ENCODE measurements at places on chromosomes 3 and 15.

DNA sequence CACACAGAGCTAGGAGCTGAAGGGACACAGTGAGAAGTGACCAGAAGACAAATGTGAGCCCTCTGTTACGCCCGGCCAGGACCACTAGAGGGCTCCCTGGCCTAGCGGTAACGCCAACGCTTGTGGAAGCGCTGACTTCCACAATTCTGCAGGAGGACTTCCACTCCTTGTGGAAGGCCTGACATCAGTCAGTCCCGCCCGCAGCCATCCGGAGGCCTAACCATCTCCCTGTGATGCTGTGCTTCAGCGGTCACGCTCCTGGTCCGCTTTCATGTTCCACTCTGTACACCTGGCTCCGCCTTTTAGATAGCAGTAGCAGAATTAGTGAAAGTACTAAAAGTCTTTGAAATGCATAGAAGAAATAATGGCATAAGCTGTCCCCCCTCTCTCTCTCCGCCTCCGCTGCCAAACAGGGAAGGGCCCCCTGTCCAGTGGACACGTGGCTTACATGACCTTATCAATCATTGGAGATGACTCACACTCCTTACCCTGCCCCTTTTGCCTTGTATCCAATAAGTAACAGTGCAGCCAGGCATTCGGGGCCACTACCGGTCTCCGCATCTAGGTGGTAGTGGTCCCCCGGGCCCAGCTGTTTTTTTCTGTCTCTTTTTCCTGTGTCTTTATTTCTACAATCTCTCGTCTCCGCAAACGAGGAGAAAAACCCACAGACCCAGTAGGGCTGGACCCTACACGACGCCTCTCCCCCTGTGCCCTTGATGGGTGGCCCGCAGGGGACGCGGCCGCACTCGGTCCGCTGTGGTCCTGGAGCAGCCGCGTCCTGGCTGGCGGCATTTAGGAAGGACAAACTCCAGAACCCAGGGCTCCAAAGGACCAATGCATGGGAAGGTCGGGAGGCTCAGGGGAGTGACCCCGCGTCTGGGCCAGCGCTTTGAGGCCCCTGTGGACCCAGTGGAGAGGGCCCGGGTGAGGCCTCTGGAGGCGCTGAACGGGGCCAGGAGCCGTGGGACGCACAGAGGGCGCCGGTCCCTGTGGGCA, 27.0 kb upstream of the RPL32 start:
- DNase-seq = peak; percentile 80

- no peak for DNase-seq
Measured at GRCh38 chr15:39365161-39365560, 215.7 kb upstream of the THBS1 start.

DNA sequence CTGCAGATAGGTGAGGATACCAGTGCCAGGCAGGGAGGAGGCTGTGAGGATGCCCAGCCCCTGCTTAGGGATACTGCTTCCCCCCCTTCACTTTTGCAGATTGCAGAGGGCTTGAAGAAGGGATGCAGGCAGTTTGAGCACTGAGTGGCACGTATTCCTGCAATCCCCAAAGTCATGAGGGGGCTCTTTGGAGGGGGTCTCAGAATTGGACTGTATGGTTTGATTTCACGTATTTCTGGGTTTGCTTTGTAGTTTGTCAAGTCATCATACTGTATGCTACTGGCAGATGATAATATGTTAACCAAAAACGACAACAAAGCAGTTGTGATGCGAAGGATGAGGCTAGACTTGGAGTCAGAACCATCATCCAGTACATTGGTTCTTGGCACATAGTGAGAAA, 28.1 kb downstream of the CHST14 start:
- DNase-seq = no peak

DNA sequence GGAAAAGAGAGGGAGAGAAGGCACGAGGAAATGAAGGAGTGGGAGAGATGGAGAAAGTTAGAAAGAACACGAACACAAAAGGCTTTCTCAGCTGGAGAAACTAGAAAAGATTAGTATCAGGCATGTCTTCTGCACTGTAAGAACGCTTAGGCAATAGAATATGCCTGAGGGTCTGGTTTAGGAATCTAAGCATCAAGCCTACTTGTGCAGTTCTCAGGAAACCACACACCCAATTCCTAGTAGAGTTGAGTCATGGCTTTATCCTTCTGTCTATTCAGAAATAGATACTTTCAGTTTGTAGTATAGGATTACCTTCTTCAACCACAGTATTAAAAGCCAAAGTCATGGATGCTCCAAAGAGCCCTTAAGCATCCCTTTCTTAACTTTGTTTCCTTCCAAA, 969.4 kb downstream of the NTRK3 start:
- DNase-seq = peak; percentile 51

DNA sequence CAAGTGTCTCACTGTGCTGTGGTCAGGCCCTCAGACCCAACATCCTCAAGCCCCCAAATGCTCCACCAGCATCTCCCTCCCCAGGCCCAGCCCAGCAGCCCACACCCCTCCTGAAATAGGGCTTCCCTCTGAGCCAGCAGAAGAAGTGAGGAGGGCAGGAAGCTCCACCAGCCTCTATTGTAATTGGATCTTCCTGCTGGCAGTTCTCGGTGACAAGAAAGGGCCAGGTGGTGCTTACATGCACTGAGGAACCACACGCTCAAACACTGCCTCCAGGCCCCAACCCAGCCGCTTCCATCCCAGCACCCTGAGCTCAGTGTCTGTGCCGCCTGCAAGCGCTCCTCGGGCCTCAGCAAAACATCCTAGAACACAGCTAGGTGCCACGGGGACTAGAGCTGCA, 96.7 kb downstream of the ATP10A start:
- no peak for DNase-seq

DNA sequence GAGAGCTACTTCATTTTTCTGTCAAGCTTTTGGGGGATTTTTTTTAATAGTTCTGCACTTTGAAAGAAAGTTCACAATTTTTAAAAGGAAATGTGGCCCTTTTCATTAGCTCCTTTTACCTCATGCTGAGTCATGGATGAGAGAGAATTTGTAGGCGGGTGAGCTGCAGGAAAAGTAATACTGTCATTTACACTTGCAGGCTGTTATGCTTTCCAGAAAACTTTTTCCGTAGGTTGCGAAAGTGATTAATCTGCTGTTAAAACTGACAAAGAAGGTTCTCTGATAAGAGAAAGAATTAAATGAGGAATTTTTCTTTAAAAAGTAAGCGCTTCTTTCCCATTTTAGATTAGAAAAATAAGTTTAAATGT, 430.2 kb downstream of the LPP start:
- peak; percentile 33 for DNase-seq

DNA sequence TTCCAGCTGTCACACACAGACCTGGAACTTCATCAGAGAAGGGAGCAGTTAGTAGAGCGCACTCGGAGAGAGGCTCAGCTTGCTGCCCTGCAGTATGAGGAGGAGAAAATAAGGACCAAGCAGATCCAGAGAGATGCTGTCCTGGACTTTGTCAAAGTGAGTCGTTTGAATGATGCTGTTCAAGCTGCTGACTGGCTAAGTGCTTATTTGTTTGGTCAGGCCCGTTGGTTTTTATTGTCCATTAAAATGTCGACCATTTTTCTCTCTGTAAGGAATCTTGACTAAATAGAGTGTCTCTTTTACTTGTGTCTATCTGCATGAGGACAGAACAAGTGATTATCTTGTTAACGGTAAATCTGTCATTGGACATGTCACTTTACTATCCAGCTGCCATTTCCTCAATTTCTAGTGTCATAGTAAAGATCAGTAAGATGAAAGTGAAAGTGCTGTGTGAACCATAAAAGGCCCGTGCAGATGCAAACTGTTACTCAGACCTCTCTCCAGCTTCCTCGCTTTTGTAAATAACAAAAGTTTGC, 56.9 kb downstream of the LRCH3 start:
- DNase-seq = no peak

GRCh38 chr15:39801641-39802309, 19.1 kb upstream of the FSIP1 start:
- peak; percentile 28 for DNase-seq

- no peak for DNase-seq
Measured at GRCh38 chr3:99639579-99639978, 1.2 kb downstream of the COL8A1 start.

DNA sequence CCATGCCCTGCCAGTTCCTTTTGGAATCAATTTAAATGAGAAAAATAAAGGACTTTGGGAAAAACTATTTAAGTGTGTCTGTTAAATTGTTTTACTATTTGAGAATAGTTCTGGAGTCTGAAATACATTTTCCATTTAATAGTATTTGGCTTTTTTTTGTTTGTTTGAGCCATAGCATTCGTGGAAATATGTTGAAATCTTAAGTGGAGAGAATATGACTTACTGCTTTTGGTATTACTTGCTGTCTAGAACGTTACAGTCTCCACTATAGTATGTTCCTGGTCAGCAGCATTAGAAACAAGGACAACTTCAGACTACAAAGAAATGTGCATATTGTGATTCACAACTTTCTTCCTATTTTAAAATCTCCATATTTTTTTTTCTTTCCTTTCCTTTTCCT, 179.4 kb downstream of the GHSR start:
- DNase-seq = no peak

GRCh38 chr15:44727485-44728231, 8.7 kb upstream of the TRIM69 start:
- no peak for DNase-seq

DNA sequence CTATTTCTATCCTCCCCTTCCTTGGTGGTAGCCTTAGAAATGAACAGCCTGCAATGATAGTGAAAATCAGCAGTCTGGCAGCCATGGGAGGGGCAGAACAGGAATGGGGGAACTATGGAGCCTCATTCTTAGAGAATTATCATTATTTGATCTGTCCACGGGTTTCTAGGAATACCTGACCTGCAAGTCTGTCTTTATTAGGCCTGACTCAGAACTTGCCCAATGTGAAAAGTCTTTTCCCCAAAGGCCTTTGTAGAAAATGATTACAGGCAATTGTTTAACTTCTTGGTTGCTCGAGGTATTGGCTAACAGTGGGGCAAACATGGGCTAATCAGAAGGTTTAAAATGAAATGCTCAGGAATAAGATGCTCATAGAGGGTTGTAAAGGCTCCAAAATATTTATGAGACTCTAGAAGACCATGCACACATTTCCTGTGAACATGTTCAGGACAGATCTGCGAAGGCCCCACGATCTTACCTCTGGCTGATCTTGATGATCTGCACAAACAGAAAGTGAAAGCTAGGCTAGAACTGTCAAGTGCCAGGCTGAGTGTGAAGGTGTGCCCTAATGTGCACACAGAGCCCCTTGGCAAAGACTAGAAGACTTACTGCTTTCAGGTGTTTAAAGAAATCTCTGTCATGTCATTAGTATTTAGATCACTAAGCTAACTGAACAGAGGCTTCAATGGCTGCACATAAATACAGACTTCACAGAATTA, 39.6 kb upstream of the LAMP3 start:
- DNase-seq = no peak

DNA sequence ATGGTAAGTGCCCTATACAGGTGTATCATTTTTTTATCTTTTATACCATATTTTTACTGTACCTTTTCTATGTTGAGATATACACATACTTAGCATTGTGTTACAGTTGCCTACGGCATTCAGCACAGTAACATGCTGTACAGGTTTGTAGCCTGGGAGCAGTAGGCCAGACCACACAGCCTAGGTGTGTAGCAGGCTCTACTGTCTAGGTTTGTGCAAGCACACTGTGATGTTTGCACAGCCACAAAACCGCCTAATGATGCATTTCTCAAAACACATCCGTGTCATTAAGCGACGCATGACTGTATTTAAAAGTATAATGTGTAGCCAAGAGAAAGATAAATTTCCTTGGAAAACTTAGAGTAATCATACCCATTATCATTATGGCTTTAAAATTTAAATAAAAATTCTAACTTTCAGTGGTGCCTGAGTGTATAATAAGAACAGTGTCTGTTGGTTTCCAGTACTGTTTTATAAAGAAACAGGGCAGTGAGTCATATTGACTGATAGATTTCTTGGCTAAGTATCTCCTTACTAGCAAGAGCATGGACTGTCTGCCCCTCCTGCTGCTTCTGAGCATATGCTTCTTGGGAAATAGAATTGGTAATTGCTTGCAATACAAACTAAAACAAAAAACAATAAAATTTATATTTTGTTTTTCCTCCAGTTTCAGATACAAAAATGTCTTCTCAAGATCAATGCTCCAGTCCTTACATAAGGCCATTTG, 18.3 kb downstream of the CALML4 start:
- DNase-seq = no peak

GRCh38 chr15:55742498-55742926, 440 bp downstream of the PRTG start:
- DNase-seq = no peak

- no peak for DNase-seq
Measured at GRCh38 chr15:44811337-44811736, 75.0 kb downstream of the TRIM69 start.

GRCh38 chr3:112775011-112775742, 71.5 kb downstream of the CD200R1L start:
- no peak for DNase-seq

- DNase-seq = no peak
Measured at GRCh38 chr15:41966920-41967465, 5.4 kb downstream of the EHD4 start.

- DNase-seq = no peak
Measured at GRCh38 chr15:55151631-55152030, 45.1 kb downstream of the RSL24D1 start.

DNA sequence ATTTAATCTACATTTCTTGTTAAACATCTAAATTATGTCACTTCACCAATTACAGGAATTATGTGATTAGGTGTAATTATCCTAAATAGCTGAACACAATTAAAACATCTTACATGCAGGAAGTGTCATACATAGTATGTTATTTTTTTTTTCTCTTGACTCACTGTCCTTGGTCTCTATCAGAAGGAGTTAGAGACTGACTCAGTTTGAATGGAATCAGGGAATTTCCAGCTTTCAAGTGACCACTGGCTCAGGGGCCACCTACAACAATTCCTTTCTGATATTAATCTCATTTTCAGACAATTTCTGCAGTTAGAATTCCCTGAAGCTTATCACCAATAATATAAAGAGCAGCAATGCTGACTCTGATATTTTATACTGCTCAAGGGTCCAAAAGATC, 400.7 kb downstream of the ROBO1 start:
- peak; percentile 5 for DNase-seq

DNA sequence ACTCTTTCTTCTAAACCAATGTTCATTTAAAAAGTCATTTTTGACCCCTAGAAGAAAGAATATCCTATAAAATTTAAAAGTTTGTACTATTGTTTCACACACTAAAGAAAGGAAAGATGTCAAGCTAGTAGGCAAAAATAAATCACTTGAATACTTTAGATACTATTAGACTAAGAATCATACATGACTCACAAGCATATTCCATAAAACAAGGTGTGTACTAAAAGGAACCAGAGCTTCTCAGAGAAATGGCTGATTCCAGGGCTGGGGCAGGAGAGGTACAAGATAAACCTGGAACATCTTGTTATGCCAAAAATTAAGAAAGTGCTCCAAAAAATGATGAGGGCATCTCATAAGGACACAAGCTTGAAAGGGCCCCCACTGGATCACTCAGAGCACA, 8.7 kb downstream of the DLG1 start:
- DNase-seq = no peak

- no peak for DNase-seq
Measured at GRCh38 chr3:143975554-143976152, 4.0 kb downstream of the DIPK2A start.

DNA sequence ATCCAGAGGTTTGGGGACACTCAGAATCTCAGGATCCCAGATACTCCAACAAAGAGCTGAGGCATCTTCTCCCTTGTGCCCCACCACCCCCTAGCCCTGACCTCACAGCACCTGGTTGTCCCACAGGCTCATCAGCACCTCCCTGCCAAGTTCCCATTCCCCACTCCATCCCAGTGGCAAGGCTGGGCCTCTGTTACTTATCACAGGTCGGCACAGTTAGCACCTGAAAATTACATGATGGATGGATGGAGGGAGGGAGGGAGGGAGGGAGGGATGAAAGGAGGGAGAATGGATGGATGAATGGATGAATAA, 12.8 kb downstream of the MYL3 start:
- DNase-seq = no peak

- no peak for DNase-seq
Measured at GRCh38 chr3:117871934-117872333, 1162.4 kb downstream of the TUSC7 start.
